ENCODE measurements at places on chromosomes 1 and 21.

DNA sequence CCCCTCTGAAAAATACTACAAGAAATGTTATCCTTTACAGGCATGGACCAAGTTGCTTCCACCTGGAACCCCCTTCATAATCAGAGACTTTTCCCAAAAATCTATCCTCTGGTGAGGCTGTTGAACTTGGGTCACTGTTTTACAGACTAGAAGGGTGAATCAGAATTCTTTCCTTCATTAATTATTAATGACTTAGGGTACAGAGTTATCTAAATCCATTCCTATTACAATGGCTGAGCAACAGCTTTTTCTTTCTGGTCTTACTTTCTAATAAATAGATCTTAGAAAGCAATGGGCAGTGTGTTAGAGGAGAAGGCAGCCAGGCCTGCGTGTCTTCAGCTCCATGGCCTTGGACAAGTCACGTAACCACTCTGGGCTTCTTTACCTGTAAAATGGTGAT lies 284.2 kb downstream of the ZNF648 start:
- DNase-seq, result no peak

- peak; percentile 81 for DNase-seq
Measured at GRCh38 chr1:76254104-76255030, 179.8 kb downstream of the ST6GALNAC3 start.

- DNase-seq, result no peak
Measured at GRCh38 chr1:241888232-241888631, 40.2 kb downstream of the EXO1 start.

DNA sequence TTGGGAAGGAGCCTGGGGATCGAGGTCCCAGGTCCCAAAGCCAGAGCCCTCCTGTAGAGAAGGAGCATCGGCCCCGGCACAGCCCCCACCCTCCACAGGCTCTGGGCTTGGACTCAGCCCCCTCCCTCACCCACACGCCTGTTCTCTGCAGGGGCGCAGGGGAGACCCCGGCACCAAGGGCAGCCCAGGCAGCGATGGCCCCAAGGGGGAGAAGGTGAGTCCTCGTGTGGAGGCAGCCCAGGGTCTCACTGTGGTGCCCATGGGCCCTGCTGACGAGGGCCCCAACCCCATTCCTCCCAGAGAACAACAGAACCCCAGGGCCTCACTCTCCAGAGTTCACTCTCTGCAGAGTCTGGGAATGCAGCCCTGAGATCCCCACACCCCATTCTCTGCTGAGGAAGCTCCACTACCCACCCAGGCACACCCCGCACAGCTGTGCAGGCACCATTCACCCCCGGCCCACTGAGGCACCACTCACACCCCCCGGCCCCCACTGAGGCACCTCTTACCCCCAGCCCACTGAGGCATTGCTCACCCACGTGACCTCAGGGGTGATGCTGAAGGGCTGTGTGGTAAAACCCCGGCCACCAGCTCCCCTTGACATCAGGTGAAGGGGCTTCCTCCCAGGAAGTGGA lies 21.8 kb downstream of the COL6A2 start:
- no peak for DNase-seq

DNA sequence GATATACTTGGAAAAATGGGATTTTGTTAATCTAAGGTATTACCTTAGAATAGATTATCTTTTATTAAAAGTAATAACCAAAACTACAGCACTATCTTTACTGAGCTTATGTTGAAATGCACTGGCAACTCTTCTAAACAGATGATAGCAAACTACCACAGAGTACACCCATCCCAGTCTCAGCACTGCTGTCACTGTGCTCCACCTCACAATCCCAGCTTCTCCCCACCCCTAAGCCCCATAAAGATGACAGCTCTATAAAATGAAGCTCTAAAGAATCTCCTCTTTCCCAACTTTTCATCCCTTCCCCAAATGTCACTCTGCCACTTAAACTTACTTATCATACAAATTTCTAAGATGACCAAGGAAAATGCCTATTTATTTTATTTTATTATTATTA lies 6.4 kb downstream of the DSTYK start:
- no peak for DNase-seq

GRCh38 chr1:158283965-158284364 lies 5.8 kb upstream of the CD1C start:
- no peak for DNase-seq

GRCh38 chr1:17632541-17633184 lies 93.2 kb downstream of the ARHGEF10L start:
- DNase-seq, result no peak

GRCh38 chr1:116722016-116722838 lies 32.0 kb upstream of the CD2 start:
- peak; percentile 95 for DNase-seq

GRCh38 chr1:25167269-25168192 lies 64.8 kb downstream of the SYF2 start:
- no peak for DNase-seq

GRCh38 chr1:11500881-11501280 lies 21.9 kb downstream of the DISP3 start:
- no peak for DNase-seq

DNA sequence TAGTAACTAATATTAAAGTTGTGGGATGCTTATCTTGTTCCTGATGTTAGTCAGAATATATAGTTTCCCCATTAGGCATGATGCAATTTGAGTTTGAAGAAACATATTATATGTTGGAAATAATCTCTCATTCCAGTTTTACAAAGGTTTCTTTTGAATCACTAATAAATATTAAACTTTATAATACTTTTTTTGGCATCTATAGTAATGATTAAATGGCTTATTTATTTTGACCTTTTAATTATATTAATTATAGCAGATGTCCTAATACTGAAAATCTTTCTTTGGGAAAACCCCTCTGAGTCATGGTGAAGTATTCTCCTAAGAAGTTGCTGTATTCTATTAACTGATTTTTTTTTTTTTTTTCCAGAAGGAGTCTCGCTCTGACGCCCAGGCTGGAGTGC lies 28.5 kb upstream of the PTGS2 start:
- DNase-seq, result no peak

- no peak for DNase-seq
Measured at GRCh38 chr1:27137544-27138075, 17.3 kb downstream of the SLC9A1 start.

DNA sequence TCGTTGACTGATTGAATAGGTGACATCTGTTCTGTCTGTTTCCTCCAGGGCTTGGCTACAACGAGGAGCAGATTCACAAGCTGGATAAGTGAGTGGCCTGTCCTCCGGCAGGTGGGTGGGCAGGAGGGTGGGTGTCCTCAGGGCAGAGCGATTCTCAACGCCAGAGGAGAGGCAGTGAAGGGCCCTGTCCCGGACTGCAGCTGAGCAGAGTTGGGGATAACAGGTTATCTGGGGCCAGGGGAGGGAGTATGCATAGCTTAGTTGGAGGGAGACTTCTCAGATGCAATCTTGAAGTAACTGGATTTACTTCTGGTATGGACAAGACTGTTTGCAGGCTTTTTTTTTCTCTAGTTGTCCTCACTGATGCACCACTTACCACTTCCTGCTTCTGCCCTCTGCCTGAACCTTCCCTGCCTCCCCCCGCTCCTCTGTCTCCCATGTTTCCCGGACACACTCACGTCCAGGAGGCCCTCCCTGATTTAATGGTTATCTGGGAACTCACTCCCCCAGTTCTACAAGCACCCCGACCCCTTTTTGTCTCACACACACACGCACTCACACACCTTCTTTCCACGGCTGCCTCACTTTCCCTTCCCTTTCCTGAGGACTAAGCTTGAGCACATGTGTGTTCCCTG lies 16.4 kb upstream of the RASSF5 start:
- DNase-seq, result no peak

DNA sequence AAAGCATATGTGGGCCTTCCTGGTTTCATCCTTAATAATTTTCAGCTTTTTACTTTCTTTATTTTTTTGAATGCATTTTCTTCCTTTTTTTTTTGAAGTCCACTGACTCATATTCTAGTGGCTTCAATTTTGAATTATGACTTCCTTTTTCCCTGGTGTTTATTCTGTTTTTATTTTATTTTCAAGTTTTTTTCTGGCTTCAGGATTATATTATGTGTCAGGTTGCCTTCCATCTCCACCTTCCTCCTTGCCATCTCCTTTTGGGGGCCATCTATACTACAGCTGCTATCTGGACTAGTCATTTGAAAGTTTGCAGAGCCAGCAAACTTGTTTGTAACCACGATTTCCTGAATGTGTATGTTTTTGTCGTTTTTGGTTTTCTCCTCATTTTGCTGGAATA lies 117.6 kb downstream of the LEPR start:
- no peak for DNase-seq

DNA sequence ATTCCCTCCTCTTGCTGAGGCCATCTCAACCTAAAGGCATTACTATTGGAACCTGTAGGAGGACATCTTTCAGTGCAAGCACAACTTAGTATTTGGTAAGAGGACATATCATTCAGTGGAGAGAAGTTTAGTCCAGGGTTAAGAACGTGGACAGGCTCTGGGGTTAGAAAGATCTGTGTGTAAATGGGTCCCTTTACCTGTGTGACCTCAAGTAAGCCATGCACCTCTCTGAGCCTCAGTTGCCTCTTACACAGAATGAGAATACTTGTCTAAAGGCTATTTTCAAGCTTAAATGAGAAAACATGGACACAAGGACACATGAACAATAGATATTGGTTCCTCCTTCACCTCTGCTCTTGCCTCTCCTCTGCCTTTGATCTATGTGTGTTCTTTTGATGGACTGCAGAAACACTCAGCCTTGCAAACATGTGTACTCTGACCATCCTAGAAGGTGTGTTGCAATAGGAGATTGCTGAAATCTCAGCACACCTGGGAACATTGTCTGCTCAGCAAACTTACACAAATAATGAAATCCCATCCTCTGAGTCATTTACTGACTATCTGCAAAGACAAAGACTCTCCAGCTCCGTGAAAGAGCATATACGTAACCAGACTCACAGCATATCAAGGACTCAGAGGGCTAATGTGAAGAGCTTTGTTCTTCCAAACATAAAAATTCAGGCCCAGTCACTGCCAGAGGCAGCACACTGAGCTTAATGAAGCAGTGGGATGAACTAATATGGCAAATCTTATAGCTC lies 143.8 kb downstream of the DAB1 start:
- DNase-seq, result no peak

DNA sequence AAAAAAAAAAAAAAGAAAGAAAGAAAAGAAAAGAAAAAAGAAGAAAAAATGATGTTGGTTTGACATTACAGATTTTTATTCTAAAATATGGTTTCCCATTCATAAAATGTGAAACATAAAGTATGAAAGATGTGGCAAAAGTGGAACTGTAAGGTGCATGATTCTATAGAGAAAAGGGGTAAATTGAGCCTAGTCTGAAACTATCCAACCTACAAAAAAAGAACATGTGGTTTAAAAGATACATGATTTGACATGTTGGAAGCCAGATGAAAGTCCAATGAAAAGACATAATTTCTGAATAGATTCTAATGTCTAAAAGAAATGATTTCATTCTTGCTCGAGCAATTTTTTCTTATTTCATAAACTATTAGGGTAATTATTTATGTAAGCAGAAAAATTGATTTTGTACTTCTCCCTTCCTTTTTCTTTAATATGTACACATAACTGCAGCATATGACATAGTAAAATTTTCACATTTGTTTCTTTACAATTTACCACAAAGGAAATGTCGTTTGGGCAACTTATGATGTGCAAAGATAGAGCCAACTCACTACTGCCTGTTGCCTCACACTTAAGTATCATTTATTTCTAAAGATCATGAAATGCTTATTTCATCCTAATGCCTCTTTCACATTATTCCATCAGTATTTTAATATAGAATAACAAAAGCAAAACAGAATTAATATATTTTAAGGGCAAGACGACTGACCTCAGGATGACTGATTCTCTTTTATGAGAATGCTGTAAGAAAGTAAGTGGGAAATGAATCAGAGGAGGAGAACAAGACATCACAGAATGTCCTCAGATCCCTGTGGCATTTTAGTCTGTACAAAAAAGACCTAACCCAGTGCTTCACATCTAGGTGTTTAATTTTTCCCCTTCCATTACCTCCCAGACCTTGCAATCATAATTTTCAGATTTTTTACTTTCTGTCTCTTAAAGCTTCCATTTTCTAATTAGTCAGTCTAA lies 165.8 kb upstream of the HMCN1 start:
- no peak for DNase-seq

DNA sequence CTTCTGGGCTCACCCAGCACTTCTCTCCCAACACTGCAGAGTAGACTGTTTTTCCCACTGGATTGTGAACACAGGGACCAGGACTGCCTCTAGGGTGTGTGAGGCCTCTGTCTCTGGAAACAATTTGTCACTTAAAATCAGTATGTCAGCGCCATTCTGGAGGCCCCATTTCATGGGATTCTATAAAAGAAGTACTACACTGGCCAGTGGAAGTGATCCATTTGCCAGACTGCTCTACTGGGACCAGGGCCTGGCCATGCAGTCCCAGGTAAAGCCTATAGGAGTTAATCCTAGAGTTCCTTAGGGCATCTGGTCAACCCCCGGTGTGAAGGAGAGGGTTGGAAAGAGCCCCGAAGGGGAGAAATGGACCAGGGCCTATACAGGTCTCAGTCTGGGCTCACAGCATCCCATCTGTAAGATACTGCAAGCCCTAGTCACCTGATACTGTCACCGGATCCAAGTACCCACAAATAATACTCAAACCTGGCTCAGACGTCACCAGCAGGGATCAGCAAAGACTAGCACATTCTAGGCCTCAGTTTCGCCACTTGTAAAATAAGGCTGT lies 245.0 kb downstream of the FOXD2 start:
- DNase-seq, result no peak

DNA sequence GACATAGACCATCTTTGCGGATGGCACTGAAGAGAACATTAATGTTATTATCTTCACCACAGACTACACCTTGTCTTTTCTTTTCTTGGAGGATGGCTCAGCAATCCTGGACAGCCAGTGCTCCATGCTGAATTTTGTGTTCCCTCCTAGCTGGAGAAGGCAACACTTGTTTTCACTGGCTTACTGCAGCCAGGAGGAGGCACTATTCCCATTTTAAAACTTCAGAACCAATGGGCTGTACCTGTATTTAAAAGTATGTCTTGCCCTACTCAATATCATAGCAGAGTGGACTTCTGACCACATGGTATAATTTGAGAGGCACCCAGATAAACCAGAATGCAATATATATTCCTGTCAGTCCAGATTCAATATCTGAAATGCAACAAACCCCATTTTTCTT lies 53.3 kb upstream of the POGK start:
- no peak for DNase-seq

- DNase-seq, result peak; percentile 35
Measured at GRCh38 chr21:16216288-16216962, 486.6 kb downstream of the USP25 start.

- no peak for DNase-seq
Measured at GRCh38 chr1:153779781-153780541, 4.8 kb downstream of the SLC27A3 start.

GRCh38 chr1:183259924-183260323 lies 73.9 kb downstream of the LAMC2 start:
- no peak for DNase-seq
